ENCODE measurements at places on chromosomes 11 and 22.

GRCh38 chr11:101291279-101291678, 161.7 kb upstream of the PGR start:
- DNase-seq, result no peak

- no peak for DNase-seq
Measured at GRCh38 chr11:15848631-15849168, 507.6 kb downstream of the SOX6 start.

GRCh38 chr22:32536352-32536751, 61.7 kb downstream of the FBXO7 start:
- DNase-seq, result no peak

DNA sequence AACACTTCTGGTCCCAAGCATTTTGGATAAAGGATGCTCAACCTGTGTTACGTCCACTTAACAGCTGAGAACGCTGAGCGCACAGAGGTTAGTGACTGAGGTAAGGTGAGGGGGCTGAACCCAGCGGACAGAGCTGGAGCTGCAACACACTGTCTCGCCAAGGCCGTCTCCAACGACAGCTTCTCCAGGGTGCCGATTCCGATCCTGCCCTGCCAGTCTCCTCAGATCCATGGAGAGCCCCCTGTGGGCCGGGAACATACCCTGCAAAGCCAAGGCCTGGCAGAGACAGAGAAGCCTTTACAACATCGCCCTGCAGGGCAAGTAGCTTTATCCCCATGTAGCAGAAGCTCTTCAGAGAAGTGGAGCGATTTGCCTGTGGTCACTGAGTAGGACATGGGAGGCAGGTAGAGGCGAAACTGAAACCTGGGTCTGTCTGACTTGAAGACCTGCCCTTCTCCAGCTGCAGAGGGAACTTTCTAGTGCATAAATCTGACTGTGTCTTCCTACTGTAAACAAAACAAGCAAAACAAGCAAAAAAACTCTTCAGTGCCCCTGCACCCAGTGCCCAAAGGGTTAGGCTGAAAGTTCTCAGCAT, 72.8 kb downstream of the SCUBE1 start:
- DNase-seq, result no peak

DNA sequence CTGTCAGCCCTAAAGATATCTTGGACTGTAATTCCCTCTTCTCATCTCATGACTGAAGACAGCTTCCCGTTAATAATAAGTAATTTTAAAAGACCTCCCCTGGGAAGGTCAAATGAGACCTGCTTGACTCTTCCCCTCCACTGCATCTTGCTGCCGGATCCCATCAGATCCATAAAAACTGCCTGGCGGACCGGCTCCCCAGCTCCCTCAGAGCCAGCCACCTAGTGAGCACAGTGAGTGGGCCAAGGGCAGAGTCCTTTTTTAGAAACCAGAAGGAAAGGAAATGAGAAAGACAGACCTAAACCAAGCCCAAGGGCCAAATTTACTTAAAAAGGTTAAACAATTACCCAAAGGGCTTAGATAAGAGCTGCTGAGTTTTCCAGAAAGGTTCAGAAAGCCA, 595.3 kb downstream of the OPCML start:
- no peak for DNase-seq

DNA sequence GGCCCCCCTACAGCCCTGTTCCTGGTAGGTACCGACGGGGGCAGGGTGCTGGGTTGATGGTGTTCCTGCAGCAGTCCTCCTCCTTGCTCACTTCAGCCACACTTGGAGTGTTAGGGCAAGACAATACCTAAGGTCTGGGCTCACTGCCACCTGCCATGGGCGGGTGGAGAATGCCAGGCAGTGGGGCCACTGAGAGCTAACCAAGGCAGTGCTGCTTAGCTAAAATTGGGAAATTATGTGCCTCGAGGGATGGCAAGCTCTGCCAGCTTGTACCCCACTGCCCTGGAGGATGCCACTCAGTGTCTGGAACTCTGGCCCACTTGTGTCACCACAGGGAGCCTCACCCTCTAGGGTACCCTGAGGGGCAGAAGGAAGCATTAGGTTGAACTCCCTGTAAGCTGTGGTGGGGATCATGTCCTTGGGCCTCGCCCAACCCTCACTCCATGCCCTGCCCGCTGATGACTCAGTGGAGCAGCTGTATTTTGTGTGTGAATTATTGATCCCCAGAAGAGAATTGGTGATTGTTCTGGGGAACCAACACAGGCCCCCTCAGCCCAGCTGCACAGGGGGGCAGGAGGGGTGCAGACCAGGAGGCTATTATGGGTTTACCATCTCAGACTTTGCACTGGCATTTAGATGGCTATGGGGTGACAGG, 17.7 kb downstream of the PHLDB1 start:
- DNase-seq, result peak; percentile 61

Measured in NCI-H1105 treated with DMSO at 0.1 percent for 48 hours (cell line).